HAP-1 (cell line): ENCODE measurements at places on chromosomes 12 and 14.

- no peak for DNase-seq
Observed at GRCh38 chr12:108888031-108888430, 8.1 kb downstream of the DAO start.

DNA sequence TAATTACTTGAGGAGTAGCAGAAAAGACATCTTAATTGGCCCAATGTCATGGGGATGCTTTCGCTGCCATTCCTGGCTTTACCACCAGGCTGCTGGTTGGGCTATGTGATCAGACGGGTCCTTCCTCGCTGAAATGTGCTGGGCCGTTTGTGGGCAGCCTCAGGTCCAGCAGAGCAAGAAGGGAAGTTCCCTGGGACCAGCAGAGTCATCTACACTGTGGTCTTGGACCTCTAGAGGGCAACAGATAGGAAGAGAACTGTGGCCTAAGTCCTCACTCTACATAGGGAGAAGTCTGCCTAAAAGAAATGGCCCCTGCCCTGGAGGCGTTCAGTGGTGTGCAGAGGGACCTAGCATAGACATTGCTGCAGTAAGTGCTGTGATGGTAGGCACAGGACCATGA, 10.9 kb downstream of the EVL start:
- DNase-seq, result no peak

DNA sequence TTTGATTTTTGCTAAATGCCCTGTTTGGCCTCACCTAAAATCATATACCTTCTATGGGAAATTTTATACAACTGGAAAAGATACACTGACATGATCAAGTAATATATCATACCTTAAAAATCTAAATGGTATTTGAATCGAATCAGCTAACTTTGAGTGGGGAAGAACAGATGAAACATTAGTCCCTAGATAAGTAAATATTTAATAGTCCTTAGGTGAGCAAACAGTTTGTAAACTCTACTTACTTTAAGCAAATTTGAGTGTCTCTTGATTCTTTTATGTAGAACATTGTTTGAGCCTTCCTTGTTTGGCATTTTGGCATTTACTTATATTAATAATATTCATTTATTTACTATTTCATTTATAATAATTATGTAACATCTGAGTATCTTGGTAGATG, 195.7 kb upstream of the GARIN2 start:
- DNase-seq, result no peak

DNA sequence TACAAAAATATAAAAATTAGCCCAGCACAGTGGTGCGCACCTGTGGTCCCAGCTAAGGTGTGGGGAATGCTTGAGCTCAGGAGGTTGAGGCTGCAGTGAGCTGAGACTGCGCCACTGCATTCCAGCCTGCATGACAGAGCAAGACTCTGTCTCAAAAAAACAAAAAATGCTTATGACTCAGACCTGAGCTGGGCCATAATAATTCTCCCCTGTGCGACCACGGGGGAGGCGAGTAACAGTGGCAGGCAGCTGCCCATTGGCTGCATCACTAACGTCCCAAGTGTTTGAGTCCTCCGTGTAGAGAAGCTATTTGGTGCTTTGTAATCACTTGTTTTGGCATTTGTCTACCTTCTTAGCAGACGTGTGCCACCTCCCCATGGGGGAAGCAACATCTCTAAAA, 24.9 kb downstream of the PSMC1 start:
- DNase-seq, result no peak

DNA sequence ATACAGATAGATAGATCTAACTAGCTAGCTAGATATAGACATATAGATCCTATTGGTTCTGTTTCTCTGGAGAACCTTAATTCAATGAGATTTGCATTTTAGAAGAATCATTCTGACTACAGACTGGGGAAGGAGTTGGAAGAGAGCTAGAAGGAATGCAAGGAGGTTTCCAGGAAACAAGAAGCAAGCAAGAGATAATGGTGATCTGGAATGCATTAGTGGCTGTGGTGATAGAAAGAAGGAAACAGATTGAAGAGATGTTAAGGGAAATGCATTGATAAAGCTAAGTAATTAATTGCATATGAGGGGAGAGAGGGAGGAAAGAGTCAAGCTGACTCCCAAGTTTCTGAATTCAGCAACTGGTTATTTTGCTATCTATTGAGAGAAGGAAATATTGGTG, 42.7 kb downstream of the DBX2 start:
- no peak for DNase-seq

GRCh38 chr12:130335517-130336392, 1.9 kb upstream of the PIWIL1 start:
- peak; percentile 65 for DNase-seq

- no peak for DNase-seq
Observed at GRCh38 chr12:130743606-130744005, 27.5 kb upstream of the RIMBP2 start.

DNA sequence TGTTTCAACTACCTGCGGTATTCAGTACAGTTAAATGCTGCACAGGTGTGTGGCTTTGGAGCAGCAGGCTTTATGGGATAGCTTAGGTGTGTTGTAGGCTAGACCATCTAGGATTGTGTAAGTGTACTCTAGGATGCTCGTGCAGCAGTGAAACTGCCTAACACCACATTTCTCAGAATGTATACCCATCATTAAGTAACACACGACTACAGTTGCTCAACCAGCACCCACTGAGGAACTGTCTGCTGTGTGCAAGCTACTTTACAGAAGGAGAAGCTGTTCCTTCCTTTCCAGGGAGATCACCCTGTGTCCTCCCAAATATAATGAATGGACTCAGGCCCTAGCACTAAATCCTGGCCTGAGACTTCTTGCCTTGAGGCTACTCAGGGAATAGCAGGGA, 94.8 kb downstream of the SLC24A4 start:
- DNase-seq, result no peak

DNA sequence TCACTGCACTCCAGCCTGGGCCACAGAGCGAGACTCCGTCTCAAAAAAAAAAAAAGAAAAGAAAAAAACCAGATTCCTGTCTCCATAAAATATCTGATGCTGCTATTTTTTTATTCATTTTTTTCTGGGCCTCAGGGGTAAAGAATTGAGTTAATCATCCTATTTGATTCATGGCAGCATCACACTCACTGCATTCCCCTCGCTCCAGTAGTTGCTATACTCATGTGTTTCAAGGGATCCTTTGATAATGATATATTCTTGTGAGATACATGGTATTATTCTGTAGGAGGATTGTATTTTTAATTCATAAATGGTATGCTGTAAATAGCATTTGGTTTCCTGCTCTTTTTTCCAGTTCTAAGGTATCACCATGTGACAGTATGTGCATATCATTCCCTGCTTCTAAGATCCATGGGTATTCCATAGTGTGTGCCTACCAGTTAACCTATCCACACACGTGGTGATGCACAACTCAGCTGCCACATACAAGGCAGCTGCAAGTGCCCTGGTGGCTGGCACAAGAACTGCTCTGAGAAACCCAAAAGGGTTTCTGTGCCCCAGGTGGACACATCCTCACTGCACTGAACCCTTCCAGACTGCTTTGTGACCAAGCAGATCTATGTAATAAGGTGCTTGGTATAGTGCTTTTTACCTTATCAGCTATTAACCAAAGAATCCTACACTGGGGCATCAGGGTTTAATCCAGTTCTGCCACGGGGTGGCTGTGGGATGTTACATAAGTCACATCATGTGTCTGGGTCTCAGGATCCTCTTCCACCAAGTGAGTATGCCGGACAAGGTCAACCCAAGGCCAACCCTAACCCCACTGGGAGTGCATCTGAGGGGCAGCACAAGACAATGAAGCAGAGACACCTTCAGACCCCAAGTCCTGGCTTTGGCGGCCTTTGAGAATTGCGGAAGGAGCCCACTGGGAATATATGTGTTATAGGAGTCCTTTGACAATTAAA, 74.6 kb downstream of the ZFP36L1 start:
- no peak for DNase-seq

DNA sequence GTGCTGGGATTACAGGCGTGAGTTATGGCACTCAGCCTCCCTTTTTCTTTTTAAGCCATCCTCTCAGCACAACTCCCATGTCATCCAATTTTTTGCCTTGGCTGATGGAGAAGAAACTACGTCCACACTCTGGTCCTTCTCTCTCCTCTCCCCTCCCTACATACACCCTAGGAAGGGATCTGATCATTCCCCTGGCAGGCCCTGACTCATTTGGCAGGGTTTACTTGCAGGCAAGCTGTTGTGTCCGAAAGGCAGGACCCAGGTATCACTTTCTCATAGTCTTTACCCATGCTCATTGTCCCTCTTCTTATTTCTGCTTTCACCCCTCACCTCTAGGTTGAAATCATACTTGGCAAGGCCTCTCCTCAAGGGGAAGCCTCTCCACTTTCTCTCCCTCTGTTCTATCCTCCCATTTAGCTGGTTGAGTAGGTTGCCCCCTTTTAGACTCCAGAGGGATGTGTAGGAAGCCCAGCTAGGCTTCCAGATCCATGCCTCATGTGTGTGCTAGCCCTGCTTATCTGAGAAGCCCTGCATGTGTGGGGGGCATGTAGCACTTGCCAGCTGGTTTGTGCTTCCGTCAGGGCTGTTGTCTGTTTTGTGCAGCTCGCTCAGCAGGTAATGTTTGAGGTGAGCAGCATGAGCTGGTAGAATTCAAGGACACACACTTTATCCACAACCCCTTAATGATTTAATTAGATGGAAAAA, 14.8 kb downstream of the GPR19 start:
- DNase-seq, result no peak
